ENCODE measurements at places on chromosomes 2 and 18.
A peak's percentile ranks its signal among the peaks of the same experiment; 100 is the strongest.

- DNase-seq = no peak
Observed at GRCh38 chr2:181954538-181954883, 31.1 kb upstream of the PPP1R1C start.

DNA sequence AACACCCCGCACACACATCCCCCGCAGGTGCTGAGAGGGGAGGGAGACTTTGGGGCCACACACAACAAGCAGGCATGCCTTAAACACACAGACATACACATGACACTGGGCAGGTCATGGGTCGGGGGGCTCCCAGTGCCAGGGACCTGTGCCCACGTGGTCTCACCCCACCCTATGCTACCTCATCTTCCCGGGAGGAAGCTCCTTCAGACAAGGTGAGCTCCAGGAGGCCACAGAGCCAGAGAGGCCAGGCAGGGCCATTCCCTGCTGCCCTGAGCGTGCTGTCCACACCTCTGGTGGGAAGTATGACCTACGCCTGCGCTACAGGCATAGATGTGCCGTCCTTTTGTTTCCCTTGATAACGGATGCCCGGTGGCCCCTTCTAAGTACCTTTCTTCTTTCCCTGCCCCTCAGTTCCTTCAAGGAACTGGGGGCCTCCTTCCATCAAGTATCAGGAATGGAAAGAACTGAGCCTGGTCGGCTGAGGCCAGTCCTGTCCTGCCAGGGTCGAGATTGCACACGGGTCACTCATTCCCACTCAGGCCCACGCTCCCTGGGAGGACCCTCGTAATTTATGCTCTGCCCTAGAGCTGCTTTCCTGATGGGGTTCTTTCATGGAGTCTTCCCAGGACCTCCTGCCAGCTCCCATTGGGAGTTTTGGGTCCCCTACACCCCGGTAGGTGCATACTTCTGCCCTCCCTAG is 4.7 kb downstream of the TEKT4 start:
- DNase-seq = no peak

- DNase-seq = no peak
Observed at GRCh38 chr2:178679891-178680290, 127.3 kb downstream of the TTN start.

GRCh38 chr2:106575955-106576354 is 88.8 kb downstream of the CD8B2 start:
- peak; percentile 96 for DNase-seq

GRCh38 chr2:219118504-219118903 is 42.1 kb downstream of the NHEJ1 start:
- DNase-seq = no peak

- DNase-seq = no peak
Observed at GRCh38 chr2:20576598-20577115, 74.2 kb downstream of the HS1BP3 start.

GRCh38 chr2:223692191-223692947 is 90.2 kb upstream of the SCG2 start:
- peak; percentile 65 for DNase-seq

DNA sequence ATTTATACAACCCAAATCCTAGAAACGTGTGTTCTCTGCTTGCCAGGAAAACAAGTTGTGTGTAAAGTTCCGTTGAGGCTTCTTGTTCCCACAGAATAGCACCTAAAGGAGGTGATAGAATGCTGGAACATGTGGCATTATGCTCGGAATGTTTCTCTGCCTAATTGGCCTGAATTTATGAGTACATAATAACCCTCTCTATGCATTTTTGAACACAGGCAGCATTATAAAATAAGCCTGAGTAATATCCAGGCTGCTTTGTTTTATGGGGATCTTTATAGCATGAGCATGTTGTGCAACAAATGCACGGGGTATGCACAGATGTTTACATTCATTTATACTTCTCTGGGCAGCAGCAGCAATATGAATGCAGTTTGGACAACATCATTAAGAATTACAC is 385.7 kb downstream of the MBD2 start:
- DNase-seq = no peak

GRCh38 chr2:147577323-147577997 is 267.4 kb upstream of the ACVR2A start:
- DNase-seq = no peak

GRCh38 chr2:120373424-120373823 is 27.5 kb downstream of the INHBB start:
- DNase-seq = no peak

- DNase-seq = no peak
Observed at GRCh38 chr2:227570615-227571014, 28.1 kb upstream of the SCYGR2 start.

DNA sequence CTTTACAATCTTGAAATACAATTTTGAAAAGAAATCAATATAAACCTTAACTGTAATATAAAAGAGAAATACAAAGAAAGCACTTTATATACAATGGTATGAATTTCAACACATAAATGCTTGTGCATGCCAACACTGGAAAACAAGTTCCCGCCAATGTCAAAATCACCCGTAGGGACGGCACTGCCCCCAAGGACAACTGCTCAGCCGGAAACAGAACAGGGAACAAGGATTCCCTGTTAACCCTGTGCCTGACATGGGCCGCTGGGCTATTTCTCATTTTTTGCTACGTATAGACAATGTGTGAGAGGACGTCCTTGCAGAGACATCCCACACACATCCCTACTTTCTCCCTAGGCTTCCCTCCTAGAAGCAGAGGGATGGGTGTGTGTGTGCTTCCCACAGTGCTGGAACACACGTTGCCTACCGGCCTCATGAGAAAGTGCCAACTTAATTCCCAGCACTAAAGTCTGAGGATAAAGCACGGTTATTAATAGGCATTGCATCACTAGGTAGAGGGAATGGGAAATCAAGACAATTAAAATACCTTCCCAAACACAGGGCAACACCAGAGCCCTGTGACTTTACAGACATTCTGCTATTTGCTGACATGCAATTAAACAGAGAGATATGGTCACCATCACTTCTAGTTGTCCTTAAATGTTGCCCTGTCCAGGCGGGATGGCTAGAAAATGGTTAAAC is 14.4 kb downstream of the AFG3L2 start:
- no peak for DNase-seq
